ENCODE measurements at places on chromosomes 3 and 15.

GRCh38 chr3:107117922-107118536 is 259.2 kb upstream of the CCDC54 start:
- DNase-seq = peak; percentile 71

- no peak for DNase-seq
Observed at GRCh38 chr3:87207460-87207859, 19.6 kb upstream of the CHMP2B start.

- no peak for DNase-seq
Observed at GRCh38 chr3:195075199-195075940, 195.6 kb downstream of the XXYLT1 start.

- no peak for DNase-seq
Observed at GRCh38 chr3:196502775-196503195, 783 bp downstream of the RNF168 start.

GRCh38 chr15:90535254-90535653 is 5.5 kb downstream of the CRTC3 start:
- no peak for DNase-seq

DNA sequence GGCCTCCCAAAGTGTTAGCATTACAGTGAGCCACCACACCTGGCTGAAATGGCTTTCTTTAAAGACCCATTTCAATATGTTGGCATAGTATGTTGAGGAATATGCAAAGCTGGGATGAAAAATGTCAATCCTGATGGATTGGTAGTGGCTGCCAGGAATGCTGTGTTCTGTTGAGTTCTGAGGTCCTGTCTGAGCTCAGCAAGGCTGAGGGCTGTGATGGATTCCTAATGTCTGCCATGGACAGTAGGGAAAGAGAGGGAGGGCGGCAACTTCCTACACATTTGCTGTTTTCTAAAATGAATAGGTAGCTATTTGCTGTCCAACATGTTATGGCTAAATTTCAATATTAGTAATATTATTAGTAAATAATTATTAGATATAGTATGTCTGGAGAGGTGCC is 8.2 kb downstream of the RAB8B start:
- DNase-seq = no peak

- no peak for DNase-seq
Observed at GRCh38 chr3:65972765-65973164, 66.0 kb downstream of the MAGI1 start.

DNA sequence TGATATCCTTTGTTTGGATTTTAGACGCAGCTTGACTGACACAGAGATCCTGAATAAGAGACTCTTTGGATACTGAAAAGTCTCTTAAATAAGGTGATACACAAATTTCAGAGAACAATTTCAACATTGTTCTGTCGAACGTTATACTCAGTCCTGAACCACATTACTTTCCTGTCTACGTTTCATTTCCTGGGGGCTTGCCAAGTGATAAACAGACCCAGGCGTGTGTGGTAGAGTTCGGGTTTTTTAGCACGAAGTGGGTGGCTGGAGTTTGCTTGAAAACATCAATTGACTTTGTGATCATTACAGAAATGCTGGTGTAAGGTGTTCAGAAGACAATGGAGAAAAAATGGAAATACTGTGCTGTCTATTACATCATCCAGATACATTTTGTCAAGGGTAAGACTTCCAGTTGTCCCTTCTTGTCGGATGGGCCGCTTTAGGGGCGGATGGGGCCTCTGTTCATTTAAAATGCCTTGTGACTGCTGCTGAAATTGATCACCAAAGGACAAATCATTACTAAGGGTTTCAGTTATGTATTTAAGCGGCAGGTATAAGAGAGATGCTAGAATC is at the start of gene CD96:
Gene CD96 (plus strand): TSS at position 287 of the 573 bp plus-strand sequence. CDS start 52 bp downstream, at position 339.
- no peak for DNase-seq

DNA sequence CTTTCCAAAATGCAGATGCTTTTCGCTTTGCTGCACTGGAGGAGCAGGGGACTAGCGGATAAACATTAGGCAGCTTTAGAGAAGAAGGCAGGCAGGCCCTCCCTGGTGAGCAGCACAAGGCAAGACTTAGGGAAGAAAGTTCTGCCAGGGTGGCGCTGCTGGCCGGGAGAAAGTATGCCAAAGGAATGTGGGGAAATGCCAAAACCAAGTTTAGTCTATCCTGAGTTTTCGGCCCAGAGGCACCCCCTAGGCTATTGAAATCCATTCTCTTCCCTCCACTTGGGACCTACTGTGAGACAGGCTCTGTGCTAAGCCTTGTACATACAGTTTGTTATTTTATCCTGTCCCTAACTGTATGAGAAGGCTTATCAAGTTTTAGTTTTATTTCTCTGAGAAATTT is 9.2 kb downstream of the SHC4 start:
- DNase-seq = no peak

DNA sequence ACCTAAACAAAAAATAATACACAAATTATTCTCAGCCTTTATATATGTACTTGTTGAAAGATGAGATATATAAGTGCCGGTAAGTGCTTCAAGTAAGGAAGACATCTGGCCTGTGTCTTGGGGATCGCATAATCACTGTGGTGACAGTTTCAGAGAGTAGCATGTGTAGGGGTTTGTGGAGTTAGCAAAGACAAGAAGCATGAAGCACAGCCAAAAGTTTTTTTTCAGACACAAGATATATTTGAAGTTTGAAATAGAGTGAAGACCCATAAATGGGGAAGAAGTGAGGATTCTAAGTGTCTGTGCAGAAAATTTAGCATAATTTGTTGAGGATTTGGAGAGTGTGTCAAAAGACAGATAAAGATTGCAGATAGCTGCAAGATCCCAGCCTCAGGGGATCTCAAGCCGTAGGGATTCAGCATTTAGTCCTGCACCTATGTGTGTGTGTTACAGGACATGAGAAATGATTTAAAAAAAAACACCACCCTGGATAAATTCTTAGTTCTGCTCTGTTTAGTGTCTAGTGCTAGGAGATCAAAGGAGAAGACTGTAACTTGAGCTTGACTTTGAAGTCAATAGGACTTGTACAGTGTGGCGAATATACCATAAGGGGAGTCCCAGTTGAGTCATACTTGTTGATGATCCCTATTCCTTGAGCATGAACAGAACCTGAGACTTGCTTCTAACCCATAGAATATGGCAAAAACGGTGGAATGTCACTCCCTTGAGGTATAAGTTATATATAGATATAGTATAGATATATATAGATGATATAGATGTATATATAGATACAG is 123.9 kb upstream of the GRM7 start:
- DNase-seq = no peak

DNA sequence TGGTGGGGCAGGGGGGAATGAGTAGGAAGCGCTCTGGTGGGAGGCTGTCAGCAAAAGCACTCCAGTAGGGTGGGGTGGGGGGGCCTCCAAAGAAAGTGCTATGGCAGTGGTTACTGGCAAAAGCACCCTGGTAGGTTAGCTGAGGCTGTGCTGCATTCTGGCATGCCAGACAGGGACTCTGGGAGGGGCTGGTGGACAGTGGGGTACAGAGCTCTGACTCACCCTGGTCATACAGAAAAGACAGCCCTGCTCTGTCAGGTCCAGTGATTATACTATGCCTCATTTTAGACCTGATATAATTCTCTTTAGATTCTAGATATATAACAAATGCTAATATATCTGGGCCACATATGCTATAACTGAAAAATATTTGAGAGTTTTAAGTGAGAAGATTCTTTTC is 82.8 kb upstream of the CPNE4 start:
- DNase-seq = no peak

- no peak for DNase-seq
Observed at GRCh38 chr15:51861557-51862359, 32.3 kb downstream of the TMOD3 start.

DNA sequence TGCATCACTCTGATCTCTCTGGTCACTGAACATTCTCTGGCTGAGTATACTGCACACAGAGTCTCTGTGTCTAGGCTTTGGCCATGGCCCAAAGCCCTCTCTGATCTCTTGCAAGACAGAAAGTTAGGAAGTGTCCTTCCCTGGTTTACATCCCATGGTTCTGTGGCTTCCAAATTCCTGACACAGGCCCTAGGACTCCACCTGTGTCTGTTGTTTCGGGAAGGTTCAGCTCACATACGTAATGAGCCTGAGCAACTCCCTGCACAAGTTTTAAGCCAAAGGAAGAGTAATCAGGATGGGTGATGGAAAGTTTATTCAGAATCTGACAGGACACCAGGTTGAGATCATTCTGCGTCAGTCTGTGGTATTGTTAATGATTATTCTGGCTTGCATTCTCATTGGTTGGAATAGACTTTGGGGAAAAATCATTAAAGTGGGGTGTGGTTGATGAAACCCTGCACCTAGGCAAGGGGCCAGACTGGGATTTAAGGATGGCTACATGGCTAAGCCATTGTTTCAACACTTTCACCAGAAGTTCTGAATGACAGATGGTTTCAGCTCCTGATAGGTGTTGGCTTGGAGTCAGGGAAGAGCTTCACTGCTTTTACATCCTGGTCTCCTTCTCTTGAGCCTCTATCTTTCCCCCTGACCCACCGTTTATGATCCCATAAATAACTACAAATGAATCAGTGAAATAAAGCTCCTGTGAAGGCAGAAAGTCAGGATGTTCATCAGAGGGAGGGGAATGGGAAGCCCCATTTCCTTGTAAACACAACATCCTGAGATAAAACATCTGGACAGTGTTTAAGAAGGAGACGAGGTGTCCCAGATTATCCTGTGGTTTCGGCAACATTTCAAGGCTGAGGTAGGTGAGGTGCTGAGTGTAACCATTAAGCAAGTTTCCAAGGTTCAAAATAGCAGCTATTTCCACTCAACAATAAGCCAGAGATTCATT is 14.1 kb downstream of the LCMT2 start:
- DNase-seq = no peak

- no peak for DNase-seq
Observed at GRCh38 chr15:32834156-32834555, 116.4 kb downstream of the GREM1 start.

DNA sequence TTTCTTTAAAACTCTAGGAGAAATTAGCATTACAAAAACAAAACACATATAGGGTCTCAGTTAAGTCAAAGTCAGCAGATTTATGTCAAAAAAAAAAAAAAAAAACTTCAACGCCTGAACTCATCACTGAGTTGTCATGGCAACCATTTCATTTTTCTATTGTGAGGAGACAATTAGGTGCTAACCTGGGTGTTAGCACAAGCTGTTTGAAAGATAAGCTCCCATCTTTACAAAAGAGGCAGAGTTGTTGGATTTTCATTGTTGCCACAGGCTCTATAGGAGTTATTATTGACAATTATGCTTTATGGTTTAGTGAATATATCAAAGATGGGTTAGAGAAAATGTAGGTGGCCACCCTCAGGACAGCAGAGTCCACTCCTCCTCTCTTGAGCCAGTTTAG is 806.9 kb downstream of the GRM7 start:
- no peak for DNase-seq

DNA sequence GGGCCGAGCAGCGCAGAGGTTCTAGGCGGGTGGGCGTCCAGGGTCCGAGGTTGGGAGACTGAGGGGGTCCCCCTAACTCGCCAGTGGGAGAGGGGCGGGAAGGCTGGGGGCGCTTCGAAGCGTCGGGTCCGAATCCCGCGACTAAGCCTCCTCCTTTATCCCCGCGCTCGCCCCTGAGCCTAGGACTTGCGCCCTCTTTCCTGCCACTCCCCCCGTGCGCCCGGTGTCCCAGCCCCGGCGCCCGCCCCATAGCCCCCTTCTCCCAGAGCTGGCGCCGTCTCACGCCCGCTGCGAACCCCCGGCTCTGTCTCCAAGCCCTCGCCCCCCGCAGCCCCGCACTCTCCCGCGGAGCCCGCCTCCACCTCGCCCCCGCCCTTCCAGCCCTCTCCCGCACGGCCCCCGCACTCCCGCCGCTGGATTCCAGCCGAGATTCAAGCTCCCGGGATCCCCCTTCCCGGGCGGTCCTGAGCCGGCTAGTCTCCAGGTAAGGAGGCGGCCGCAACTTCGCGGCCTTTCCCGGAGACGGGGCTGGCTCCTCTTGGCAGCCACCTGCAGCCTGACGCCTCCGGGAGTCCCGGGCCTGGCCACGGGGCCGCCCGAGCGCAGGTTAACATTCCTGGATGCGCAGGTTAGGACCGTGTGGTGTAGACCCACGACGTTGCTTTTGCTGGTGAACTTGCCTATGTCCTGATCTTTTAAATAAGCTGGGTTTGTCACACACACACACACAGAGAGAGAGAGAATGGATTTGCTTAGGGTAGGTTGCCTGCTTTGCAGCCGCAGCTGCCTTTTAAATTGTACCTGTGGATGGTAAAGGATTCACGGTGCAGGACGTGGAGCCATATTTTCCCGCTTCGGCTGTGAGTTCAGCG is 563 bp downstream of the PXYLP1 start:
- DNase-seq = no peak

- DNase-seq = peak; percentile 59
Observed at GRCh38 chr15:41772720-41773331, 1.5 kb upstream of the MAPKBP1 start.

DNA sequence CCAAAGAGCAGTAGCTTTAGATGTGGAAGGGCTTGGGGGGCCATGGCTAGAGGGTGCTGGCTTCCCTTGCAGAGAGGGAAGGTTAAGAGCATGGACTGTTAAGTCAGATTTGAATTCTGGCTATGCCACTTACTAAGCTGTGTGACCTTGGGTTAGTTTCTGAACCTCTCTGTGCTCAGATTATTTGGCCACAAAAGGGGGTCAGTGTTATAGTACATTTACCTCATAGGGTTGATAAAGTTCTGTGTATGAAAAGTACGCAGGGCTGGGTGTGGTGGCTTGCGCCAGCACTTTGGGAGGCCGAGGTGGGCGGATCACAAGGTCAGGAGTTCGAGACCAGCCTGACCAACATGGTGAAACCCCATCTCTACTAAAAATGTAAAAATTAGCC is 6.8 kb downstream of the VPS18 start:
- no peak for DNase-seq

DNA sequence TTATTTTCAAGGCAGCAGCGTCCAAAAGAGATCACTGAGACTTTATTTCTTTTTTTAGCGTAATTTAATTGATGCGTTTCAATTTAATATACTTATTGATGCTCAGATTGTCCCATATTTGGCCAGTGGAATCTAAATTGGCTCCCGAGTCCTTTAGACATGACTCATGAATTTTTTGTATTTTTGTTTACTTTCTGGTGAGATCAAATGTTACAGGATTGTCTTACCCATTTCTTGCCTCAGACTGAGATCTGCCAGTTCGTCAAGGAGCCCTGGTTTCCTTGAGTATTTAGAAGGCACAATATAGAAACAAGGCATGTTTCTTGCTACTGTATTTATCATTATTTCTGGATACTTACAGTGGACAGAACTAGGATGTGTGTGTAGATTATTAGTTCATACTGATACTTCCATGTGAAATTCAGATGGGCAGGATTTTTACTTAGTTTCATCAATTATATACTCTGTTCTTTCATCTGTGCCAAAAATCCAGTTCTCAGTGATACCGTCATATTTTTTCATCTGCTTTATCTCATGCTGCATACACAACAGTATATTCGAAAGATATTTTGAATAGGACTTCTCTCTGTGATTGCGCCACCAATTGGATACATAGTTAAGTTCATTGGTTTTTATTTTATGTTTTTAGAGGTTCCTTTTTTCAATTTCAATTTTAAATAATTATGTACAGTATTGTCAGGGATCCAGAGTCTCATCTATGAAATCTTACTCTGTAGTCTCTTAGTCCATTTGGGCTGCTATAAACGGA is 436.9 kb upstream of the C2CD4B start:
- DNase-seq = no peak

Measured in SK-N-MC (cell line).